T-helper 2 cell treated with Interferon-gamma antibody and Interleukin-4, amounts not matched to agents 5 μg/mL and 100 μg/mL, for 36 hours (primary cell): ENCODE measurements at places on chromosomes 2 and 18.

GRCh38 chr2:25788457-25788856, 89.8 kb downstream of the ASXL2 start:
- no peaks in the 10 kb centered on the region for H3K27me3 ChIP-seq
- DNase-seq, result no peak
- H3K4me1 ChIP-seq, result peaks cover 34% of the 10 kb centered on the region
- no peak overlapping the region for H3K27ac ChIP-seq
- H3K36me3 ChIP-seq, result peaks cover 59% of the 10 kb centered on the region

GRCh38 chr2:232700154-232700553, 3.0 kb downstream of the GIGYF2 start:
- H3K4me3 ChIP-seq, result peak overlapping the region; percentile 48
- no peak for DNase-seq
- peaks cover 34% of the 10 kb centered on the region for H3K4me1 ChIP-seq
- no peaks in the 10 kb centered on the region for H3K27me3 ChIP-seq
- peaks cover 44% of the 10 kb centered on the region for H3K36me3 ChIP-seq

GRCh38 chr2:241772063-241772499, 4.5 kb upstream of the GAL3ST2 start:
- no peak overlapping the region for H3K4me3 ChIP-seq
- peaks cover 5% of the 10 kb centered on the region for H3K4me1 ChIP-seq
- no peaks in the 10 kb centered on the region for H3K36me3 ChIP-seq
- no peak for DNase-seq
- peak overlapping the region; percentile 13 for H3K27ac ChIP-seq
- H3K27me3 ChIP-seq, result no peaks in the 10 kb centered on the region

GRCh38 chr18:58529714-58530354, 99.1 kb downstream of the ALPK2 start:
- peak; percentile 36 for DNase-seq
- peaks cover 16% of the 10 kb centered on the region for H3K27me3 ChIP-seq
- H3K36me3 ChIP-seq, result no peaks in the 10 kb centered on the region
- no peak overlapping the region for H3K4me3 ChIP-seq

DNA sequence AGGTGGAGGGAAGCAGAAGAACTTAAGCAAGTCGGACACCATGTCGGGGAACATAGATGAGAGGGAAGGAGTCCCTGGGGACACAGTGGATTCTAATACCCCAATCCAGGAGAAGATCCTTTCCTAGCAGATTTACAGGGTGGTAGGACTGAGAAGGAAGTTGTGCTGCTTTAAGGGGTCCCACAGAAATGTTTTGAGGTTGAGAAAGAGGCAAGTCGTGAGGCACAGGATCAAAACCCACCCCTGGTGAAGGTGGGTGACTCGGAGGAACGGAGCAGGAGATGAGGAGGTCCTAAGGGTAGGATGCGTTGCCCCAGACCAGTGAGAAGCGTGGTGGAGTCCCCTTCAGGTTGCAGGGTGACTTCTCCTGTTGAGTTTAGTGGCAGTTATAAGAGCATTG, 32.7 kb downstream of the DCDC2C start:
- H3K36me3 ChIP-seq, result no peaks in the 10 kb centered on the region
- no peak overlapping the region for H3K4me3 ChIP-seq
- no peaks in the 10 kb centered on the region for H3K27me3 ChIP-seq
